Right atrium auricular region (tissue), 2 donors: ENCODE measurements at places on chromosomes 2 and 18.
A peak's percentile ranks its signal among the peaks of the same experiment; 100 is the strongest.

DNA sequence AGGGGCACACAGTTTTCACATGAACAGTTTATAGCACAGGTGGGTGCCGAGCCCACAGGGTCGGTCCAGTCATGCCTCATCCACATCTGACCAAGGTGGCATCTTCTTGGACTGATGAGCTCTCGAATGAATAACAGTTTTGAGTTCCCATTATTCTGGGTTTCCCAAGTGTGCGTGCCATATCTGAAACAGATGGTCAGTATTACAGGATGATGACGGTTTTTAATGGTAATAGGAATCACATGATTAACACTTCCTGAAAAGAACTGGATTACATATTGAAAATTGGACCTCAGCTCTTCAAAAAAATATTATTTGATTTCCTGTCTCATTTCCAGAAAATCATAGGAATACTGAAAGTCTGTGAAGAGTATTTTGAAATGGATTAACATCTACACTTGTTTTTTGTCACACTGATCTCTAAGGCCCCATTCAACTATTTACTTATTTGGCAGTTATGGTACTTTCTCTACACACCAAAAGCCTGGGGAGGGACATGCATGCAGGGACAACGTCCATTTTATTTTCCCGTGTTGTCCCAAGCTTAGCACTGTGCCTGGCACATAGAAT, 22.2 kb upstream of the NAB1 start:
- DNase-seq = no peak

GRCh38 chr18:47899107-47899840, 31.2 kb downstream of the SMAD2 start:
- no peak for DNase-seq

- peak; percentile 86 for DNase-seq
These were observed 30.4 kb downstream of the TOGARAM2 start for GRCh38 chr2:29011418-29012060.

GRCh38 chr2:100008956-100009355, 133.4 kb downstream of the AFF3 start:
- DNase-seq = no peak

DNA sequence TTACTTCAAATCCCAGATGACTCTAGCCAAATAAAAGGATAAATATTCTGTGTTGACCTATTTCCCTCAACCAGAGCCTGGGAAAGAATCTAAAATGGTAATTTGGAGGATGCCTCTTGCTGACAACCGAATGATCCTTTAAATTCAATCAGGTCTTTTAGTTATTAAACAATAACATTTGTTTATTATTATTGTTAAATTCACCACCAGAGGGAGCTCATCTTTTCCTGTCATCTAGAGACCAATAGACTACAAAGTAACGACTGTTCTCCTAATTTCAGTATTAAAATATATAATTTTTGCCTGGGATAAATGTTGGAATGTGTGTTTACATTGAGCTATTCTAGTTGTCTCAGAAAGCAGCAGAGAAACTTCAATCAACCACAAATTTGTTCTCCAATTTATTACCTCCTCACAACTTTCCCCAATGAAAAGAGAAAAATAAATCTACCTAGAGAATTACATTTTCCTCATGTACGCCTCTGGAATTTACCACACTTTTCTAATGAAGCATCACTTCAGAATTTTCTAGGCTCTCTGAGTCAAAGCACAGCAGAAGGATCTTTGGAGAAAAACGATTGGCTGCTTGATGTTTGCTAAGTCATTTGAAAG, 142.7 kb downstream of the SCG2 start:
- no peak for DNase-seq

- no peak for DNase-seq
These were observed 680.8 kb downstream of the NYAP2 start for GRCh38 chr2:226080334-226080733.

DNA sequence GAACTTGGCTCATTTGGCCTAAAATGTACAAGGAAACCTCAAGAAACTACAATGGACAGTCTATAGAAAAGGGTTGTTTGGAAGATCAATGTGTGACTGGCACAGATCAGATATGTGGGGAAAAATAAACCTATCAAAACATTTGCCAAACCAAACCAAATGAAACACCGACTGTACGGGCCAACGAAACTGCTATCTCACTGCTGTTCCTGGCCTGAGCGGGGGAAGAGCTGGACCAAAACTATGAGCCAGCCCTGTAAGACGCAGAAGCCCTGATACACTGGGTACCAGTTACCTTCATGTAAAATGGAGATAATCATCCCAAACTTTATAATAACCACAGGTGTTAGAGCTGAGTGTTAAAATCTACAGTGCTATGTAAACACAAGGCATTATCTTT, 11.7 kb downstream of the CDC42EP3 start:
- DNase-seq = no peak

DNA sequence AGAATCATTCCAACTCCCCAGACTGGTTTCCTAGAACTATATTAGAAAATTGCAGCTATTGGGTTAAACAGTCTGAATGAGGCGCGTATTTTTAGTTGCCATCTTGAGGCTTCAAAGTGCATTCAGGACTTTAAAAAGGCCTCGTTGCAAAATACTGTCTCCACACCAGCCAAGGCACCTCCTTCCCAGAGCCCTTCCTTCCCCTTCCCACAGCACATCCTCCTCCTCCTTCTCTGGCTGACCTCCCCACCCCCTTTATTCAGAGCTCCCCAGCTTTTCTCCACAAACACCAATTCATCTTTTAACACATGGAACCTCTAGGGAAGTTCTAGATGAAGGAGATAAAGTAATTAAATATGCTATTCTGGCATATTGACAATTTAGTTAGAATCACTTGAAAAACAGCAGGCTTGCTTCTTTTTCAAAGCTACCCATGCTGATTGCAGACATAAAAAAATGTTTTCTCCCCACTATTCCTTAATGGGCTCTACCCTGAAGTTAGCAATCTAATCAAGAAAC, 90.3 kb downstream of the RTP5 start:
- DNase-seq = no peak

DNA sequence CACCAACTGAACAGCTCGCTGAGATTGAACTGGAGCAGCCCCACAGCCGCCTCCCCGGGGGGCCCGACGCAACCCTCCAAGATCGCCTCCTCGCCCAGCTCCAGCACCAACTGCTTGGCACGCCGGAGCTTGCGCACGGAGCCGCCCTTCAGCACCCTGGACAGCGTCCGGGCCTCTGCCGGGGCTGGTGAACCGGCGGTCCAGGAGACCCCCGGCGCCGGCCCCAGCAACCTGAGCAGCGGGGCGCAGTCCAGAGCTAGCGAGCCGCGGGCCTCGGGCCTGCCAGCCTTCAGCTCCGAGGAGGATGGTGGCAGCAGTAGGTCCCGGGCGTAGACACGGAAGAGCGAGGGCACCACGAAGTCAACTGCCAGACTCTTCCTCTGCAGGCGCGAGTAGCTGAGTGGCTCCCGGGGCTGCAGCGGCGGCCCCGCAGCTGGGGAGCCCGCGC, 1.2 kb downstream of the ALK start:
- no peak for DNase-seq

GRCh38 chr18:23809415-23809814, 120.2 kb downstream of the LAMA3 start:
- no peak for DNase-seq
